HL-60 (cell line): ENCODE measurements at places on chromosomes 5 and 9.

GRCh38 chr5:88805151-88805784, 77.7 kb downstream of the MEF2C start:
- no peak for DNase-seq

- no peak for DNase-seq
These were observed 19.7 kb downstream of the MYO10 start for GRCh38 chr5:16916262-16916878.

GRCh38 chr9:90698871-90699440, 56.3 kb upstream of the DIRAS2 start:
- peak; percentile 6 for DNase-seq

- DNase-seq: no peak
These were observed 280.3 kb downstream of the NPR3 start for GRCh38 chr5:32991421-32991815.

GRCh38 chr5:126801174-126801991, 24.4 kb downstream of the LMNB1 start:
- no peak for DNase-seq

- no peak for DNase-seq
These were observed 1.0 kb upstream of the EFNA5 start for GRCh38 chr5:107671742-107672210.

DNA sequence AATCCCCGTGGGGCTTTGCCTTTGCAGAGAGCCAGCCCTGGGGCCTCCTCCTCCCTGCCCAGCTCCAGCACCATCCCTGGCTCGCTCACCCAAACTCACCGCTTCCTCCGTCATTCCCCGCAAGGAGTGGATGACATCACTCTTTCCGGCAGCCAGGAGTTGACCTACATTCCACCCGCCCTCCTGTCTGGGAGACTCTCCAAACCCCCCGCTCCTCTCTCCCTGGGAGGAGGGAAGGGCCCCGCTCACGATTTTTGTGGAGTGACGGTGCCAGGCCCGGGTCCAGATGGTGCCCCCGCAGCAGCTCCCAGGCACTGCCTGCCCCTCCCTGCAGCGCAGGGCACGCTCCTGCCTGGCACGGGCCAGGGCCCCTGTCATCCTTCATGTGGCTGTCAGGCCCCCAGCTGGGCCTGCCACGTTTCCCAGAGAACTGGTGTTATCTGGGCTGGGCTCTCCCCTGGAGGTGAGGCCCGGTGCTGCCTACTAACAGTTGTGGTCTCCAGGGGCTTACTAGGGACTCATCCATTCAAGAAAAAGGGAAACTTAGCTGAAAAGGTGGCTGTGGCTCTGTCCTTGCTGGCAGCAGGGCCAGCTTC, 52.3 kb downstream of the NTNG2 start:
- no peak for DNase-seq

DNA sequence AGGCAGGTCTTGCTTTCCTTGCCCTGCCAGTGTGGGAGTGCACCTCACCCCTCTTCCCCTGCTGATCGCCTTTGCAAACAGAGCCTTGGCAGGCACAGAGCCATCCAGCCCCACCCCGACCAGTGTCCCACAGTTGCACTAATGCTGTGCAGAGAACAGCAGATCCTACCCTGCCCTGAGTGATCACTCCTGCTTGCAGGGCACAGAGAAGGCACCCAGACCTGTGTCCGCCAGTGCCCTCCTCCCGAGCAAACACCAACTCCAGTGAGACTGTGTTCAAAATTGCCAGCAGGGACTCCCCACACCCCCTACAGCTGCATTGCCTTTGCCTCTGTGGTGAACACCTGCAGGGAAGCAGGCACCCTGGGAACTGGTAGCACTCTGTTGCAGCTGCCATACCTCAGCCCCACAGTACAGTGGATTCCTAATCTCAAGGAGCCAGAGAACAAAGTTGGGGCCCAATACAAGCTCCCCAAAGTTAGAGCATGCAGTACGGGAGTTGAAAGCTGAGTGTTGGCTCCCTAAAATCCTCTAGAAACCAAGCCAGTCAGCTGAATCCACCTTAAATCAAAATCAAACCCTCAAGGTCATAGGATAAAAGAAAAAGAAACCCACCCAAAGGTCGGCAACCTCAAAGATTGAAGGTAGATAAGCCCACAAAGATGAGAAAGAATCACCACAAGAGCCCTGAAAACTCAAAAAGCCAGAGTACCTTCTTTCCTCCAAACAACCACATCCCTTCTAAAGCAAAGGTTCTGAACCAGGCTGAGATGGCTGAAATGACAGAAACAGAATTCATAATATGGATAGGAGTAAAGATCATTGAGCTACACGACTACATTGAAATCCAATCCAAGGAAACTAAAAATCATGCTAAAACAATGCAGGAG, 92.9 kb upstream of the PIK3R1 start:
- no peak for DNase-seq

DNA sequence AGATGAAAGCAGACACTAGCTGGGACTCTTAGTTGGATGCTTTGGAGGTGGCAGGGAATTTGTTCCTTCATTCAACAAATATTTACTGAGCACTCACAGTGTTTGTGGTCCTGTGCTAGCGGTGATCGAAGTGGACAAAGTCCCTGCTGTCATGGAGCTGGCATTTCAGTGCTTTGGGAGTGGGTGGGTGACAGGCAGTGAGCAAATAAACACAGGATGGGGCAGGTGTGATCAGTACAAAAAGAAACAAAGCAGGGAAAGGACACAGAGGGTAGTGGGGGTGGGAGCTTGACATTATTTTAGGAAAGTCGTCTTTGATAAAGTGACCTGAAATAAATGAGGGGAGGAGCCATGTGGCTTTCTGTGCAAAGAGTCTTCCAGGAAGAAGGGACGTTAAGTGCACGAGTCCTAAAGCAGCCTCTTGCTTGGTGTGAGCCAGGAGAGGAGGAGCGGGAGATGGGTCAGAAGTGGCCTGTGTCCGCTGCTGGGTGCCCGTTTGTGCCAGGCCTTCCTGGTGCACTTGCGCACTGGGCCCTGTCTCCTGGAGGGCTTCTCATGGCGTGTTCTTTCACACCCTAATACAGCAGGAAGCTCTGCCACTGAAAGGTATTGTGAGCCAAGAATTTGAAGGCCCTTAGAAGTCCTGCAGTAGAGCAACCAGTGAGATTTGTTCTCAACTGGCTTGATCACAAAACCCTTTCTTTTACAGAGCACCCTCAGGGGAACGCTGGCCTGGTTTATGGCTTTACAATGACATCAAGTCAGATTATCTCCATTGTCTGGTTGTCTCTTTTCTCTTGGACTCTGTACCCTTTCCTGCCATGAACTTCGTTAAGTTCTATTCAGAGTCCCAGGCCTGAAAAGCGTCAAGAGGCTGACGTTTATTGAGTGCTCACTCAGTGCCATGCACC, 14.8 kb downstream of the NDST1 start:
- no peak for DNase-seq

DNA sequence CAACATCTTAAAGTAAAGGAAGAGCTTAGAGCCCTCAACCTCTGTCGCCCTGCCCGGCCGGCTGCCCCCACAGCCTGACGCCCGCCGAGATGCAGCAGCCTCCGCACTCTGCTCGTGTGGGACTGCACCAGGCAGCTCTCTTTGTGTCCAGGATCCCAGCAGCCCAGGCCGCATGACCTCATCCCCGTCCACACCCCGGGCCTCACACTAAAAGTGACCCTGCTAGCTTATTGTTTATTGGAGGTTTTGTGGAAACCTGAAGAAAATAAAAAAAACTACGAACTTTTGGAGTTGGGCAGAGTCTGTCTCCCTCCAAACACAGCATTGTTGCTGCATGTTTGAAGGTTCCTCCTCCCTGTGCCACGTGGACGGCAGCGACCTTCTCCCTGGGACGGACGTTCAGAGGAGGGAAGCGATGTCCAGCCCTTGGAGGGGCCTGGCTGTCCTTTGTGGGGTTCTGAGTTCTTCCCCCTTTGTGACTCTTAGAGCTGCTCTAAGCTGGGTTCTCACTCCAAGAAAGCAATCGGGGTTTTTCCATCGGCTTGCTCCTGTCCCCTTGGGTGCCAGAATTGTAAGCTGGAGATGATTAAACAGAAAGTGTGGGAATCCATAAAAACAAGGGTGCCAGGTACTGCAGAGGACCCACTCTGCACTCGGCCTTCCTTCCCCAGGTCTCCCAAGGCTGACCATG, 103.5 kb upstream of the COL5A1 start:
- no peak for DNase-seq

GRCh38 chr9:70566751-70567150, 152.3 kb upstream of the KLF9 start:
- no peak for DNase-seq

DNA sequence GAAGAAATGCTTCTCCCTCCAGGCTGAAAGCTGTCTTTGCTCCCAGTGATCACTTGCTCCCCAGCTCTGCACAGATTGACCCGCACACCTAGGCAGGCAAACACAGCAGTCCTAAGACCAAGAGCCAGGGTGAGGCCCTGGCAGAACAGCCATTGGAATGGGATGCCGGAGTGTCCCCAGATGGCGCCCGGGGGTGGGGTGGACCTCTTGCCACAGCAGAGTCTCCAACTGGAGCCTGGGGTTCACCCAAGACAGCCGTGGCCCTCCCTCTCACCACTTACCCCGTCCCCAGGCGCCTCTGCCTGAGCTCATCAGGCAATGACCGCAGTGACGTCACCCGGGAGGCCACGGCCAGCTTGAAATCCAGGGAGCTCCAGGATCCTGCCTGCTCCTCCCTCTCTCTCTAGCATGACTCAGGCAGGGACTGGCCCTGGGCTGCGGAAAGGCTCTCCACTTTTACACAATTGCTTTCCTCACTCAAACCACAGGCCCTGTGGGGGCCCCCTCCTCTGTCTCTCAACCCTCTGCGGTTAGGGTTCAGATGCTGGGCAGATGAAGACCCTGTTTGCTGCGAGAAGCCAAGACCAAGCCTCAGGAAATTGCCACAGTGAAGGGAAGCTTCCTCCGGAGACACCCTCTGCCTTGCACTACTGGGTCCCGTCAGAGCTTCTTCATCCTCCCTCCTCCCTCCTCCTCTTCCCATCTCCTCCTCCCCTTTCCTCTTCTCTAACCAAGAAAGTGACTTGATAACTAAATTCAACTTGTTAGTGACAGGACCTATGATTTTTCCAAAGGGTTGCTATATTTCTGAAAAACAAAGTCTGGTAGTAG, 24.3 kb upstream of the PTGES start:
- peak; percentile 99 for DNase-seq

DNA sequence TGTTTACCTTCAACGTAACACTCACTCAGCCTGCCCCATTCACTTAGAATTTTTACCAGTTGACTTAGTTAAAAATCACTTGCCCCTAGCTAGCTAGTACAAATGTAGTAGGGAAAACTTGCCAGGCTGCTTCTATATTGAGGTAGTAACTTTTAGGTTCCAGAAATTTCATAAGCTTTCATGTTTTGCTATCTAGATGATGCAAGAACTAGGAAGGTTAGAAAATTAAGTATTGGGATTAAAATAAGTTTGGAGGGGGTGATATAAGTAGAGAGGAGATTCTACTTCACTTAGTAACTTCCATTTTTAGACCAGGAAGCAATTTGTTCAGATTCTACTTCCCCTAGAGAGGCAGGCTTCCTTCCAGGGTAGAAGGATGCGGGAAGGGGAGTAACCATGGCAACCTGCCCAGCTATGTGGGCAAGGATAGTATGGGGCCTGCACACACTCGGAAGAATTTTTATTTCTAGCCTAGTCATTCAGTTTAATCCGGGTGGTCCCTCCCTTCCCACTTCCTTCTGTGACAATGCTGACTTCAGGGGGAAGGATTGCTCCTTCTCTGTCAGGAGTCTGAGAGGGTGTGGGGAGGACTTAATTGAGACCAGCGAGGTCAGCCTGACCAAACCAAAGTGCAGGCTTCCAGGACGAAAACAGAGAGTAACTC, 4.2 kb downstream of the DAB2 start:
- peak; percentile 16 for DNase-seq

DNA sequence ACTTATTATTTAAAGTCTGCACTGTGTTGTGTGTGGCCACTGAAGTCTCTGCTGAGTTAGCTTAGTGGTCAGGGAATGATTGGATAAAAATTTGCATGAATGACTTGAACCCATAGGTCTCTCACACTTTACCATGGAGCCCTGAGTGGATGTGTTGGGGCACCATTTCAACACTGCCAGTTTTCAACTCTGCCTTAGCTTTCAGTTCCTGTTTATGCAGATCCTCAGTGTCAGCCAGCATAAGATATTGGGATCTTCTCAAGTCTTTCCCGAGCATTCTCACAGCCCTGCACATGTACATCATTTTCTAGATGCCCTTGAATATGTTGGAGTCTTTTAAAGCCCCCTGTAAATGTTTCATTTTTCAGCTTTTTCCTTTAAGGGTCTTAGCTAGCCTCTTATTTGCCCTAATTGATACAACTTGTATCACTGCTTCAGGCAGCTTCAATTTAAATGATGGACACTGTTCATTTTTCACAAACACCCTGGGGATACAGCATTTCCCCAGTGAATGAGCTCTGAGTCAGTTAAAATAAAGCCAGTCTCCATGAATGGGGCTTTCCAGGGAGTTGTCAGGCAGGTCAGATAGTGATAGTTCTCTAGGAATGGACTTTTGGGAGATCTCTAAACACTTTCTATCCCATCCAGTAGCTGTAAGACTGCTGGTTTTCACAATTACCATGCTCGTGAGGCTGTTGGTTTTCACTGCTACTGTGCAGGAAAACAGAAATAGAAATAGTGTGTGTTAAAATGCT, 211.9 kb upstream of the PAPPA start:
- DNase-seq: no peak

DNA sequence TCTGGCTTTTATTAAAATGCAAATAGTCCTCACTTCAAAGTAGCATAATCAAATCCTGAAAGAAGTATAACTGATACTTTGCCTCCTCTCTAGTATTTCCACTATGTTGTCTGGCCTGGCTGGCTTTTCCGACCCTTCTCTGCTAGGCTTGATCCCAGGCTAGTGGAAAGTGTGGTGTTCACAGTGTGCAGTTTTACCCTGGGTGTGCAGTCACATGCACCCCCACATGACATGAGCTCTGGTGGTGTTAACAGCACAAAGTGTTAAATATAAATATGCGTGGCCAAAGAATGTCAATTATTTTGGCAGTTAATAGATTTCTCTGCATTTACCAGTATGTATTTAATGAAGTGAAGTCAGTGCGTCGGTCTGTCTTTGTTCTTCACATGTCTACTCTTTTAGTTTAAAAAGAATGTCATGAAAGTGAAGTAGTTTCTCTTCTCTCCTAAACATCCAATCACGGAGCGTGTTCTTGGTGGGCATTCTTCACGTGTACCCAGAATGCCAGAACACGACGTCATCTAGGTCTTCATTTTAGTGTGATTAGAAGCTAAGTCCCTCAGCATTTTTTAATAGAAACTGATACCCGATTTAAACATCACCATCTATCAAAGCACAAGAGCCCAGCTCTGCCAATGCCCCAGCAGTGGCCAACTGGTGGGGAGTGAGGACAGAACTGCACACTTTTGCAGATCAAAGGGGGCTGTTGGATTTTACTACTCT, 286.4 kb downstream of the FANCC start:
- no peak for DNase-seq
